NCI-H460 (cell line): ENCODE measurements at places on chromosomes 4 and X. TPM values are rescaled to one million over a fixed set of nuclear protein-coding genes. Genes with fewer than 3 reads are reported as not detected.

CSAG3 gene
- not detected in 2 replicates for total RNA-seq

- DNase-seq, result no peak
Observed at GRCh38 chr4:81606801-81607501, 135.2 kb upstream of the RASGEF1B start.

GRCh38 chr4:6446538-6447451 is 25.6 kb downstream of the PPP2R2C start:
- no peak for DNase-seq

GRCh38 chrX:140821280-140821679 is 111.7 kb downstream of the LINC00632 start:
- no peak for DNase-seq

PPARGC1A gene
- total RNA-seq, result 1.5 and 2.0 TPM in 2 replicates
